HepG2 (cell line): ENCODE measurements at places on chromosomes 2 and 18. TPM values are rescaled to one million over a fixed set of nuclear protein-coding genes. Genes with fewer than 3 reads are reported as not detected.

GRCh38 chr18:75221897-75222296 is 11.3 kb downstream of the TSHZ1 start:
- no peaks in the 10 kb centered on the region for H3K36me3 ChIP-seq
- H3K27me3 ChIP-seq, result no peaks in the 10 kb centered on the region
- no peak for DNase-seq
- H3K4me1 ChIP-seq, result peaks cover 80% of the 10 kb centered on the region
- no peak overlapping the region for H3K4me3 ChIP-seq

GRCh38 chr2:33859176-33859575 is 260.1 kb upstream of the FAM98A start:
- H3K36me3 ChIP-seq, result no peaks in the 10 kb centered on the region
- no peaks in the 10 kb centered on the region for H3K4me1 ChIP-seq
- H3K4me3 ChIP-seq, result no peak overlapping the region
- no peaks in the 10 kb centered on the region for H3K27me3 ChIP-seq
- H3K27ac ChIP-seq, result no peak overlapping the region

GRCh38 chr2:239814116-239814860 is 210.9 kb downstream of the NDUFA10 start:
- no peak overlapping the region for H3K27ac ChIP-seq
- H3K4me1 ChIP-seq, result peaks cover 11% of the 10 kb centered on the region; the same call in 1 of the 2 replicates
- no peak overlapping the region for H3K4me3 ChIP-seq
- peaks cover 32% of the 10 kb centered on the region for H3K27me3 ChIP-seq
- no peaks in the 10 kb centered on the region for H3K36me3 ChIP-seq

- H3K27ac ChIP-seq, result no peak overlapping the region
- H3K4me3 ChIP-seq, result no peak overlapping the region
- peaks cover 28% of the 10 kb centered on the region for H3K4me1 ChIP-seq
- no peaks in the 10 kb centered on the region for H3K36me3 ChIP-seq
- DNase-seq, result no peak
Measured at GRCh38 chr2:118148809-118149208, 60.5 kb downstream of the INSIG2 start.

- DNase-seq, result no peak
- H3K27ac ChIP-seq, result no peak overlapping the region
- no peaks in the 10 kb centered on the region for H3K36me3 ChIP-seq
Measured at GRCh38 chr2:211846714-211847113, 691.9 kb downstream of the ERBB4 start.

DNA sequence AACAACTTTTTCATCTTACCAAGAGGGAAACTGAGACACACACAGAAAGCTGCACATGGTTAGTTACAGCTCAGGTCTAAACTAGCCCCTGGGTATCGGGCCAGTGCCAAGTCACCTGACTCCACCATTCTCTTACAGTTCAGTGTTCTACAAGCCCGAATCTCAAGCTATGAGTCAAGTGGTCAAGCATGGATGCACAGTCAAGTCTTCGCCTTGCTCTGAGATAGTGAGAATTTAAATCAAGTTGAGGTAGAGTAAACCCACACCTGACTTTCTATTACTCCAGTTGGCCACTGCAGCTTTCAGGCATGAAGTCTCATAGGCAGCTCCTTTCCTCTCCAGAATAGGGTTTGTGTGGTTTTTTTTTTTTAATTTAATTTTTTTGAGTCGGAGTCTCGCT is 34.5 kb upstream of the ARL5A start:
- H3K36me3 ChIP-seq, result no peaks in the 10 kb centered on the region
- H3K4me1 ChIP-seq, result peaks cover 7% of the 10 kb centered on the region
- DNase-seq, result no peak
- no peak overlapping the region for H3K27ac ChIP-seq

GRCh38 chr18:64399566-64399965 is 250.7 kb upstream of the LINC00305 start:
- no peak overlapping the region for H3K4me3 ChIP-seq
- H3K4me1 ChIP-seq, result no peaks in the 10 kb centered on the region
- no peak overlapping the region for H3K27ac ChIP-seq
- H3K36me3 ChIP-seq, result no peaks in the 10 kb centered on the region
- DNase-seq, result no peak

The KRTCAP3 gene
- total RNA-seq, result 2.1 TPM in 1 of 2 replicates, not detected in the other

The ADD2 gene
- 0.13 TPM in 1 of 2 replicates, not detected in the other for total RNA-seq

The ABCB11 gene
- total RNA-seq, result not detected in 2 replicates

The MYO7B gene
- total RNA-seq, result not detected in 2 replicates
